ENCODE measurements at places on chromosomes 11 and 22.

DNA sequence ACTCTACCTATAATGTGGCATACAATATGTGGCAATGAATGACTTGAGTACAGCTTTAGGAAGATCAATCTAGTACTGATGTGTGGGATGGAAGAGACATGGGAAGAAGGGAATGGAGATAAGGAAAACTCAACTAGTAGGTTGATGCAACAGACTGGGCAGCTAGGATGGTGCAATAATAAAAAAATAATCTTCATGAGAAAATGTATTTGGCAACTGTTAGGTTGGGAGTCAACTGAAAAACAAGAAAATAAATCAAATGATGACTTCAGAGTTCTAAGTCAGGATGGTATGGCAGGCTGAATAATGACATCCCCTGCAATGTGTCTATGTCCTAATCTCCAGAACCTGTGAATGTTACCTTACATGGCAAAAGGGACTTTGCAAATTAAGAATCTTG, 236.8 kb upstream of the PITPNB start:
- DNase-seq: no peak

DNA sequence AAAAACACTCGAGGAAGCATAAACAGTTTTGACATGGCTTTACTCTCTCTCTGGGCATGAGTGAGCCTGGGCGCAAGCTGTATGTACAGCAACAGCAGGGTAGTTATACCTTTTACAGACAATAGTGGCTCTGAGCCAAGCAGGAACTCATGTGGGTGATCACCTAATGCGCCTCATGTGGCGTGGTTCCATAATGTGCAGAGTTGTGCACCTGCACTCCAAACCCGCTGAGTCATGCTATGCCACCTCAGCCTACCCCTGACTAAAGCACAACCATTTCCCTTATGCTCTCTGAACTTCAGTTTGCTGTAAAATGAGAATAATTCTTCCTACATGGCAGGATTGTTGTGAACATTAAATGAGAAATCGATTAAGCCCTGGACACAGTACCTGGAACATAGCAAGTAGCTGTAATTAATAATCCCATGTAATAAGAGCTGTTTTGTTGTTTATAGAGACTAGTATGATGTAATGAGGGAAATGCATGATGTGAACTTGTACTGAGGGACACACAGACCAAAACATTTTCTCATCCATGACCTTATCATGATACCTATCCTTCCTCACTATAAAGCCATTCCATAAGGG, 71.6 kb downstream of the CCDC34 start:
- DNase-seq: no peak

DNA sequence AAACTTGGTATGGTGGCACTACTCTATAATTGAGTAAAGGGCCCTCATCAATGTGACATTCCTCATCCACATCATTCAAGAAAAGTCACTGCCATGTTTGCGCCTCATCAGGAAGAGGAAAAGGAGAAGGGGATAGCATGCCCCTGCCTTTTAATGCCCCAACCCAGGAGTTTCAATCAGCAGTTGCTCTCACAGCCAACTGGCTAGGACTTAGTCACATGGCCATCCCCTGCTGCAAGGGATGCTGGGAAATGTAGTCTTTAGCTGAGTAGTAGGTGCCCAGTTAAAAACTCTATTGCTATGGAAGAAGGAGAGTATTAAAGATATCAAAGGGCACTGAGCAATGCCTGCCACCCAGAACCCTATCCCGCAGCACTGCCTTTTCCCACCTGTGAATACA, 10.9 kb upstream of the CCND1 start:
- no peak for DNase-seq

GRCh38 chr11:72813740-72814285, 398 bp upstream of the ATG16L2 start:
- DNase-seq: peak; percentile 75

DNA sequence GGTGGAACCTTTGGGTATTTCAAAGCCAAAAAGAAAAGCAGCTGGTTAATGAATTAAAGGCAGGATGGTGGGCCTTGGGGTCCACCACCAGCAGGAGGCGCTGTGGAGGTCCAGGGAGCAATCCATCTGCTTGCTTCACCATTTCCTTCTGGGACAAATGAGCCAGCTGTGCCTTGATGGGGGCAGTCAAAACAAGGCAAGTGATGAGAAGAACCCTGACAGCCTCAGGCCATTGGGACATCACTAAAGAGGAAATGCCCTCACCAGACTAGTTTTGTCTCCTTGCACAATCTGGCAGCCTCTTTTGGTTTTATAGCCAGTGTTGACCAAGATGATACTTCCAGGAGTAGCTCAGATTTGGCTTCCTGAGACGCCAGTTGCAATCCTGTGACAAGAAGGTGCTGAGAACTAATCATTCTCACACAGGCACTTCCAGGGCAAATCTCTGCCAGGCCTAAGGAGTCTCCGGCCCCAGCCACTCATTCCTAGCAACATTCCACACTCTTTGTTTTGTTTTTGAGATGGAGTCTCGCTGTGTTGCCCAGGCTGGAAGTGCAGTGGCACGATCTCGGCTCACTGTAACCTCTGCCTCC, 38.2 kb upstream of the WEE1 start:
- DNase-seq: peak; percentile 42
